ENCODE measurements at places on chromosomes 7 and 10. TPM values are rescaled to one million over a fixed set of nuclear protein-coding genes. Genes with fewer than 3 reads are reported as not detected.

DNA sequence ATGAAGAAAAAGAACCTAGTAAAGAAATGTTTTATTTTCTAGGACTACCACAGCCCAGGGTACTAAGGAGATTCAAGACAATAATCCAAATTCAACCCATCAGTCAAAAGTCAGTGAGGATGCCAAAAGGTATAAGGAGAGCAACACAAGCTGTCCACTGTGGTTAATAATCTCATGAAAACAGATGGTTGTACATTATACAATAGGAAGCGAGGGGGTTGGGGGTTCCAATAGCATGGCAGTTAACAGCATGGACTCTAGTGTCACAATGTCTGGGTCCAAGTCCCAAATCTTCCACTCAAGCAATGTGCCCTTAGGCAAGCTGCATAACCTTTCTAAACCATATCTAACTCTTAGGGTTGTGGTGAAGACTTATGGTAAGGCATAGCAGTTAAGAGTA lies 35.1 kb downstream of the BRAF start:
- DNase-seq: no peak

GRCh38 chr7:99762680-99763327 lies 21.2 kb downstream of the CYP3A4 start:
- no peak for DNase-seq

- no peak for DNase-seq
These were observed 233.4 kb downstream of the PAXIP1 start for GRCh38 chr7:154769527-154769926.

- no peak for DNase-seq
These were observed 406.7 kb downstream of the PARD3 start for GRCh38 chr10:34408381-34408780.

DNA sequence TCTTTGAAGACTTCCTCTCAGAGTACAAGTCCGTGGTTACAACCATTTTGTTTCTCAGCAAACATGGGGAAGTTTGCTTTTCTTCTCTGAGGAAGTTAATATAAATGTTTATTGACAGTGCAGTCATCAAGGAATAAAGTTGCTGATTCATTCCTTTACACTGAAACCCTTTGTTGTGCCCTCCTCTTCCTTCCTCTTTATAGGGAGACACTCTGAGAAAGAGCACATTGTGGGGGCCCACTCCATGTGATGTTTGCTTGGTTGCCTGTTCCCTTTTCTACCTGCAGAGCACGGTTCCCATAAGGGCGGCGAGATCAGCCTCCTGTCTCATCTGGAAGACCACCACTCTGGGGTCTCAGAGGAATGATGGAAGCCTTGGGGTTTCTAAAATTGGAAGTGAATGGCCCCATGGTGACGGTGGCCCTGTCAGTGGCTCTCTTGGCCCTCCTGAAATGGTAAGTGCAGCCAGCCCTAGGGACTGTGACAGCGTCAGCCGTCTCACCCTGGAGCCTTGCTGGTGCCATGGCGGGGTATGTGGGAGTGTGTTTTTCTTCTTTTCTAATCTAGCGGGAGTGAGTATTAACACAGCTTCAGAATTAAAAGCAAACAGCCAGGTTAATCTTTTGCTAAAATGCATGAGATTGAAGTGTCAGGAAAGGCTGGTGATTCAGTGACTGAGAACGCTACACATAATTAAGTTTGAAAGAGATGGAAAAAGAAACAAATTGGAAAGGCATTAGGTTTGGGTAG lies at the start of gene TBXAS1:
TBXAS1 (plus strand) TSS at position 240 of the 750 bp plus-strand sequence; CDS start at position 367, 127 bp downstream.
- DNase-seq: no peak

- DNase-seq: peak; percentile 67
These were observed 445.3 kb upstream of the MGMT start for GRCh38 chr10:129021594-129022304.

DNA sequence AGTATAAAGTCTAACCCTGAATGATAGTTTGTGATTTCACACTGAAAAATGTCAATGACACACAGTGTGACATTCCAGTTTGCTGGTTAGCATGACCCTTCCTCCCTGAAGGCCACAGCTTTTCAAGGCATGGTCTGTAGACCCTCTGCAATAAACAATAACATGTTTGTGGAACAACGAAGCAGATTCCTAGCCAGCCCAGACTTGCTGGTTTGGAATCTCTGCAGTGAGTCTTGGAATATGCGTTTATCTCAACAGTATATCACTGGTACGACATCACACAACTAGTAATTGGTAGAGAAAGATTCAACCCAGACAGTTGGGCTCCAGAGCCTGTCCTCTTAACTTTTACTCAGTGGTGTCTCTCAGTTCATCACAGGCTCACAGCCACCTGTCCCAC lies 23.7 kb upstream of the DUSP5 start:
- no peak for DNase-seq

TDRD1 gene
- not detected for total RNA-seq

SOSTDC1 gene
- total RNA-seq: not detected

CADPS2 gene
- 8.1 TPM for total RNA-seq

LRRC4 gene
- 10.4 TPM for total RNA-seq

Measured in H9 (cell line).